ENCODE measurements at places on chromosomes 6 and 20. TPM values are rescaled to one million over a fixed set of nuclear protein-coding genes. Genes with fewer than 3 reads are reported as not detected.

- peak within 1 kb of the TSS; percentile 59 for H3K4me3 ChIP-seq
- no peak within 1 kb of the TSS for H3K27ac ChIP-seq
- peaks cover 7% of the 10 kb centered on the region for H3K4me1 ChIP-seq
- H3K27me3 ChIP-seq = peaks cover 4% of the 10 kb centered on the region
Observed at GRCh38 chr20:63969838-63970713, at the start of gene ZNF512B. TSS of gene ZNF512B (minus strand) at chr20:63969930. CDS start at chr20:63967950, 1,980 bp downstream.

Gene ZNF311
- 2.7 TPM for polyA plus RNA-seq

- H3K36me3 ChIP-seq = no peaks in the 10 kb centered on the region
- no peaks in the 10 kb centered on the region for H3K27me3 ChIP-seq
- H3K27ac ChIP-seq = no peak overlapping the region
Observed at GRCh38 chr6:161439093-161439492, 165.2 kb upstream of the AGPAT4 start.

Gene SMLR1
- polyA plus RNA-seq = not detected

Gene PSORS1C1
- polyA plus RNA-seq = 9.4 TPM

GRCh38 chr6:13987400-13987865 lies 62.7 kb downstream of the RNF182 start:
- DNase-seq = no peak
- no peaks in the 10 kb centered on the region for H3K27me3 ChIP-seq
- H3K27ac ChIP-seq = no peak overlapping the region
- H3K4me3 ChIP-seq = no peak overlapping the region

Gene TJAP1
- polyA plus RNA-seq = 45.5 TPM

Gene ARMC2
- polyA plus RNA-seq = 3.8 TPM

GRCh38 chr20:54064939-54065338 lies 5.5 kb downstream of the BCAS1 start:
- peaks cover 19% of the 10 kb centered on the region for H3K4me1 ChIP-seq
- no peak for DNase-seq
- no peak overlapping the region for H3K27ac ChIP-seq
- H3K27me3 ChIP-seq = no peaks in the 10 kb centered on the region
- no peaks in the 10 kb centered on the region for H3K36me3 ChIP-seq

Gene TRIM31
- polyA plus RNA-seq = not detected

DNA sequence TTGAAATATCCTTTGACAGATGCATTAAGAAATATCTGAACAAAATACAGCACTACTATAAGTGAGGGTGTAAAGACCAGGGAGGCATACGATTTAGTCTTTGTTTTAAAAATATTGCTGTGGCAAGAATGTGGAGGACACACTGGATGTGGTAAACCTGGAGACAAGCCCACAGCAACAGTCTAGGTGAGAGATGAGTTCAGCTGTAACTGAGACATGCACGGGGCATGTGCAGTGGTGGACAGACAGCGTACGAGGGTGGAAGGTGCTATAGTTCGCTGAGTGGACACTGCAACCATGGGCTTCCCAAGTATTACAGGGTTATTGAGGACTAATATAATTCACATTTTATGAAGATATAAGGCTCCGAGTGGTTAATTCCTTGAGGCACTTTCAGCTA lies 1.8 kb downstream of the NANP start:
- H3K4me3 ChIP-seq = no peak overlapping the region
- H3K4me1 ChIP-seq = peaks cover 15% of the 10 kb centered on the region
- H3K36me3 ChIP-seq = no peaks in the 10 kb centered on the region
- H3K27ac ChIP-seq = peak overlapping the region; percentile 13
- H3K27me3 ChIP-seq = no peaks in the 10 kb centered on the region

DNA sequence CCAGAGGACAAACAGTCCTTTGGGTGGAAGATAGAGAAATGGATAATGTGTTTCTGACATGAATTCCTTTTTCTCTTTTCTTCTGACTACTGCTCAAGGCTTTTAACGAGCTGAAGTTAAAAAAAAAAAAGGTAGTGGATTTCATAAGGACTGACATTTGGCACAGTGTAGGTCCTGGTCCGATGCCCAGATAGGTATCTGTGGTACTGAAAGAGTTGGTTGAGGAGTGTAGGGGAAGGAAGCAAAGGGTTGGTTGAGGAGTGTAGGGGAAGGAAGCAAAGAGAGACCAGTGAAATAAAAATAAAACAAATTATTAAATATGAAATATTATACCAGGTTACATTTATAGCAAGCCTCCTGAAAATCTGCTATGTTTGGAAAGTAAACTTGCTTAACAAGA lies 11.8 kb downstream of the UTRN start:
- H3K27ac ChIP-seq = no peak overlapping the region
- no peaks in the 10 kb centered on the region for H3K27me3 ChIP-seq
- peaks cover 17% of the 10 kb centered on the region for H3K4me1 ChIP-seq
- no peak overlapping the region for H3K4me3 ChIP-seq

Gene RBBP8NL
- polyA plus RNA-seq = 0.26 TPM

- H3K4me3 ChIP-seq = no peak overlapping the region
- peaks cover 14% of the 10 kb centered on the region for H3K4me1 ChIP-seq
- no peaks in the 10 kb centered on the region for H3K36me3 ChIP-seq
- no peak overlapping the region for H3K27ac ChIP-seq
- DNase-seq = no peak
- H3K27me3 ChIP-seq = no peaks in the 10 kb centered on the region
Observed at GRCh38 chr20:39877788-39878187, 811.2 kb downstream of the MAFB start.

- H3K4me3 ChIP-seq = no peak overlapping the region
- H3K27me3 ChIP-seq = no peaks in the 10 kb centered on the region
- DNase-seq = no peak
- no peak overlapping the region for H3K27ac ChIP-seq
- no peaks in the 10 kb centered on the region for H3K36me3 ChIP-seq
- H3K4me1 ChIP-seq = peaks cover 8% of the 10 kb centered on the region
Observed at GRCh38 chr6:51028276-51028675, 209.6 kb downstream of the TFAP2B start.

- DNase-seq = no peak
- H3K27me3 ChIP-seq = no peaks in the 10 kb centered on the region
- no peaks in the 10 kb centered on the region for H3K36me3 ChIP-seq
- H3K27ac ChIP-seq = no peak overlapping the region
Observed at GRCh38 chr6:135853227-135853626, 1.7 kb downstream of the PDE7B start.

DNA sequence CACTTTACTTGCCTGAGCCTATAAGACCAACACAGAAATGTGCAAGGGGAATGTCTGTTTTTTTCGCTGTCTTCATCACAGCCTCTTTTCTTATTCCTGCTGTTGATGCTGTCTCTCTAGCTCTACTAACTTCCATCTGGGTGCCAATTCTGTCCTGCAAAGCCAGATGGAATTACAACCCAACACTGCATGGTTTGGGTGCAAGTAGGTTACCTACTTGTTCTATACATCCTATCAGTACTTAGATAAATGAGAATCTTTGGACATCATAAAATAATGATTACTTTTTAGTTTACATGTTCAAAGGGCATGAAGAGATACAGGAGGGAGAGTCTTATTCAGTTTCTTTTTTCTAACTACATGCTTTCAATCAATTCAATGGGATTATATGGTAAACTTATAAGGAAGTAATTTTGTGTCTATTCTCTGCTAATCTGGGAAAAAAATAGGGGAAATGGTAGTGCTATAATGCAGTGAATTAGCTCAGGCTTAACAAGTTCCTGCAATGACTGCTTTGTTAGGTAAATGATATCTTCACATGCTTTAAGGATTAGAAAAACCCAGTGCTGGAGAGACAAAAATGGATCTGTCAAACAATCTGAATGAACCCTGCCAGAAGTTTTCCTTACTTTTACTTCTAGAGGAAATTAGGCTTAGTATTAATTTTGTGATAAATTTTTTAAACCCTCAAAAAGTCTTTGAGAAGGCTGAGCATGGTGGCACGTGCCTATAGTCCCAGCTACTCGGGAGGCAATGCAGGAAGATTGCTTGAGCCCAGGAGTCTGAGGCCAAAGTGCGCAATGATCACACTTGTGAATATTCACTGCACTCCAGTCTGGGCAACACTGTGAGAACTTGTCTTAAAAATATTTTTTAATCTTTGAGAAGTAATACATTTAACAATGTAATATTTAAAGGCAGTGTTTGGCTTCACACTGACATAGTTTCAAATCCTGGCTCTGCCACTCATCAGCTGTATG lies 86.5 kb upstream of the E2F3 start:
- H3K27me3 ChIP-seq = peaks cover 6% of the 10 kb centered on the region
- no peaks in the 10 kb centered on the region for H3K4me1 ChIP-seq
- DNase-seq = no peak
- H3K4me3 ChIP-seq = no peak overlapping the region
- H3K27ac ChIP-seq = no peak overlapping the region

DNA sequence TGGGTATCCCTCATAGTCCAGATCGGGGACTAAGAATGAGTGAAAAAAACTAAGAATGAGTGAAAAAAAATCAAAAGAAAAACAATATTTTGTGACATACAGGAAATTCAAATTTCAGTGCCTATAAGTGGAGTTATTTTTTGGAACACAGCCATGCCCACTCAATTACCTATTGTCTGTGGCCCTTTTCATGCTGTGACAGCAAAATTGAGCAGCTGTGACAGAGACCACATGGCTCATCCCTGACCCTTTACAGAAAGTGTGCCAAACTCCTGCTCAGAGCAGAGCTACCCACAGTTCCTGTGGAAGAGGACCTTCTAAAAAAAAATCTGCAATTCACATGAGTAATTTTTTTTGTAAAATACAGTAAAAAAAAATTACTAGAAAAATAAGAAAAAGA lies 1.4 kb downstream of the NCR2 start:
- no peaks in the 10 kb centered on the region for H3K36me3 ChIP-seq
- H3K4me3 ChIP-seq = no peak overlapping the region
- H3K27ac ChIP-seq = no peak overlapping the region
- peaks cover 22% of the 10 kb centered on the region for H3K27me3 ChIP-seq
- DNase-seq = no peak

Gene SLC13A3
- 4.5 TPM for polyA plus RNA-seq

GRCh38 chr6:4606821-4607704 lies 169.1 kb upstream of the CDYL start:
- no peak overlapping the region for H3K27ac ChIP-seq
- no peak overlapping the region for H3K4me3 ChIP-seq
- no peak for DNase-seq
- H3K36me3 ChIP-seq = no peaks in the 10 kb centered on the region

DNA sequence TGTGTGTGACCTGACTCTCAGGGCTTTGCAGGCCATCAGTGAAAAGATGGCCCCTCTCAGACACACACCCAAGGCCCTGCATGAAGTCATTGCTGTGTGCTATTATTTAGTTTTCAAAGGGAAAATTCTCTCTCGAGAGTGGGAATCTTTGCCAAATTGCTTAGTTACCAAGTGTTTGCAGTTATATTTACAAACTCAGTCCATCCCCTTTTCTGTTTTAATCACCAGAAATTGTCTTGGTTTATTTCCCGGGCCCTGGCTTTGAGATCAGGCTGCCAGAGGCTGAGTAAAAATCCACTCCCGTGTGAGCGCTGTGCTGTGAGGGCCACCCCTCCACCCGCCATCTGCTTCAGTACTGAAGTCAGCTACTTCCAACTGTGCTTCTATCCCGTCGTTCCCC lies 163.1 kb downstream of the SOD2 start:
- H3K27me3 ChIP-seq = no peaks in the 10 kb centered on the region
- H3K4me3 ChIP-seq = no peak overlapping the region
- no peaks in the 10 kb centered on the region for H3K36me3 ChIP-seq
- DNase-seq = no peak

DNA sequence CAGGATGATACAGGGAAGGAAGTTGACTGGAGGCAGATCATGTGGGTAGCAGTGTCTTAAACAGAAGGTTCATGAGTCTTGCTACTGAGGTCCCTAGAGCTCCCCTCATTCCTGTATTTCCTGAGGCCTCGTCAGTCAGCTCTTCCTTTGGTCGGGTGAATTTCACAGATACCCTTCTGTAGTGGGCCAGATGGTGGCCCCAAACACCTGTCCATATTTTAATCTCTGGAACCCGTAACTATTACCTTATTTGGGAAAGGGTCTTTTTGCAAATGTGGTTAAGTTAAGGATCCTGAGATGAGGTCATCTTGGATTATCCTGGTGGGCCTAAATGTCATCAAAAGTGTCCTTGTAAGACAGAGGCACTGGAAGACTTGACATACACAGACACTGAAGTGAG lies 9.6 kb downstream of the KCNS1 start:
- H3K36me3 ChIP-seq = no peaks in the 10 kb centered on the region
- peaks cover 15% of the 10 kb centered on the region for H3K4me1 ChIP-seq
- H3K27ac ChIP-seq = no peak overlapping the region
- H3K4me3 ChIP-seq = no peak overlapping the region
- DNase-seq = no peak
- no peaks in the 10 kb centered on the region for H3K27me3 ChIP-seq

- no peak for DNase-seq
- no peaks in the 10 kb centered on the region for H3K36me3 ChIP-seq
- H3K27ac ChIP-seq = no peak overlapping the region
Observed at GRCh38 chr6:22468256-22468965, 101.0 kb upstream of the HDGFL1 start.

Gene NECAB3
- polyA plus RNA-seq = 10.3 TPM

Gene ZNF76
- polyA plus RNA-seq = 7.2 TPM

Gene AARS2
- 5.8 TPM for polyA plus RNA-seq

DNA sequence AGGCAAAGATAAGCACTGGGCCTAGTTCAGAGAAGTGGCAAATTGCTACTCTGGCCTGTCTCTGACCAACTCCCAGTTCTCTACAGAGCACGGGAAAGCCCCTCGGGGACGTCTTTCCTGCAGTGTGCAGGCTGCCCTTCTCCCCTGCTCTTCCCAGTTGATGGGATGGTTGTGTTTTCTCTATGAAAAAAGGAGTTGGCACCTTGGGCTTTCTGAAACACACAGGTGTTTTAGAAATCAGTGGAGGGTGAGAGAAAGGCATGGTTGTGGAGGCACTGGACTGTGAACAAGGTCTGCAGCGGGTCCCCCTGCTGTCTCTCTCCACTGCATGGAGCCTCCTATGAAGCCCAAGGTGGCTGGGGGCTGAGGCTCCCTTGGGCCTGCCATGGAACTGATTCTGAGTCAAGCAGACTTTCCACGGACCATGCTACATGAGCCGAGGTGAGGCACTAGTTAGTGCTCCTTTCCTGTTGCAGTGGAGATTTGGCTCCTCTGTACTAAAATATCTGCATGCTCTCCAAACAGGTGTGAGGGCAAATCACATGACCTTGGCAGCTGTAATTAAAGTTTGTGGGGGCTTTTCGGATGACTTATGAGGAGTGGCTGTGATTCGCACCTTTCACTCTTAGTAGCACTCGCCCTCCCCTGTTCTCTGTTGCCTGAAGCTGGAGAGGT lies 16.3 kb downstream of the GTSF1L start:
- H3K4me3 ChIP-seq = no peak overlapping the region
- H3K27ac ChIP-seq = no peak overlapping the region
- DNase-seq = no peak
- H3K27me3 ChIP-seq = no peaks in the 10 kb centered on the region

DNA sequence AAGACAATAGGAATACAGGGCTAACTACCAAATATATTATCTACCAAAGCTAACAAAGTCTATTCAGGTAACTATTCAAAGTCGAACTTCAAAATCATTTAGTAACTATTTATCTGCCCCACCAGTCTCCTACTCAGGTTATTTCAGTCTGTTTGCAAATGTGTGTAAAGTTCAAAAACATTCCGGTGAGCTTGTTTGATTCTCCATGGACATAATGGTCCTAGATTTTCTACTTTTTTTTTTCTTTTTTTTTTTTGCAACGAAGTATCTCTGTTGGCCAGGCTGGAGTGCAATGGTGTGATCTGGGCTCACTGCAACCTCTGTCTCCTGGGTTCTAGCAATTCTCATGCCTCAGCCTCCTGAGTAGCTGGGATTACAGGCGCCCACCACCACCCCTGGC lies 236.0 kb upstream of the FOXQ1 start:
- no peaks in the 10 kb centered on the region for H3K27me3 ChIP-seq
- no peak overlapping the region for H3K27ac ChIP-seq
- no peak overlapping the region for H3K4me3 ChIP-seq
- H3K4me1 ChIP-seq = no peaks in the 10 kb centered on the region

Gene EYS
- polyA plus RNA-seq = 0.34 TPM

- no peak for DNase-seq
- H3K4me1 ChIP-seq = peaks cover 45% of the 10 kb centered on the region
Observed at GRCh38 chr6:41040101-41040939, 1.3 kb upstream of the UNC5CL start.

Data from keratinocyte (primary cell).